ENCODE measurements at places on chromosomes 6 and 20.

DNA sequence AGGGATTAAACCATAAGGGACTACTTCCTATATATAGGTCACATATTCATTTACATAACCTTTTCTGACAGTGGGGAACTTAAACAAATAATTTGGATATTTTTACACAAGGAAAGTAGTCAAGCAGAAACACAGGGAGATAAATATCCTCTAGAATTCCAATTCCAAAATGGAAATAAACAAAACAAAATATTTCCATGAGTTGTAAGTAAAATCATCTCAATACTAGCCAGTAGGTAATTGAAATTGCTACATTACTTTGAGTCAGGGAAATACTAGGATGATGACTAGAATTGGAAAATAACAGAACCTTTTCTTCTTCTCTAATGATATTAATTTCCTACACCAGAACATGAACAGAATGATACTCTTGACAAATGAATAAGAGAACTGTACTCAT is 1308.1 kb upstream of the GJE1 start:
- DNase-seq, result no peak

- DNase-seq, result no peak
Measured at GRCh38 chr6:30875244-30876038, 8.9 kb upstream of the DDR1 start.

DNA sequence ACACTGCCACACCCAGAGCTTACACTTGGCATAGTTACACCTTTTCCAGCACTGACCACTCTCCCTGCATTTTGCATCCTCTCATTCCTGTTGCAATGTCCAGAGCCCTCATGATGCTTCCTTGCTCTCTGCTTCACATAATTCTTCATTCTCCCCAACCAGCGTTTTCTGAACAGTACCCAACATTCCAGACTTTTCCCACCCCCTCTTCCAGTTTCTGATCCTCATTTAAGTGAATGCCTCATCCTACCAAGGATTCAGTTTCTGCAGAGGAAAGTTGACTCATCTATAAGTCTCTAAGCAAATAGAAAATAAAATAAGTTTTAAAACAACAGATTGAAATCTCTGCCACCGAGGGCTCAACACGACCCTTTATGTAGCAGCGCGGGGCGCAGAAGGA is 321.3 kb upstream of the TCF21 start:
- no peak for DNase-seq

GRCh38 chr6:137282254-137282653 is 63.1 kb upstream of the IFNGR1 start:
- no peak for DNase-seq

- DNase-seq, result no peak
Measured at GRCh38 chr20:35115606-35116005, 23.0 kb upstream of the TRPC4AP start.

GRCh38 chr6:123812621-123813020 is 9.0 kb downstream of the NKAIN2 start:
- DNase-seq, result no peak

- DNase-seq, result no peak
Measured at GRCh38 chr6:43780941-43781928, 11.2 kb downstream of the VEGFA start.

DNA sequence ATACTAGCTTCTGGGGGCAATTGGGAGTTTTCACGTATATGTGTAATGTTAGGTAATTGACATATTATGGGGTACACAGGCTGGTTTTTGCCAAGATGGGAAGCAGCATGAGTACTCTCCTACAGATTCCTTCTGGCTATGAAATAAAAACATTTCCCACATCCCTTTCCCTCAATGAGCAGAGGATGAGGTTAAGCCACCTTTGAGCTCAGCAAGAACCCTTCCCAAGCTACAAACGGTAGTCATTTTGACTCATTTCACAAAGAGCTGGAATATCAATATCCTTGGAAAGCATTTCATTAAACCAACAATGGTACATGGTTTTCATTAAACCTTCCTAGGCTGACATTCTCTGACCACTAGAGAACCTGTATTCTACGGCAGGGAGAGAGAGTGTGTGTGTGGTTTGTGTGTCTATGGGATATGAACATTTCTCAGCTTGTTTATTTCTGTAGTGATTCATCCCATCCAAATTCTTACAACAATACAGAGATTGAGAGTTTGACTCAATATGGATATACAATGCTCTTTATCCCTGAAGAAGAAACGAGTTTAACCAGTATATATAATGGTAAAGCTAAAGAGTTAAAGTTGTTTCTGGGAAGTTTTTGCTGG is 119.5 kb downstream of the ARHGAP18 start:
- DNase-seq, result no peak

DNA sequence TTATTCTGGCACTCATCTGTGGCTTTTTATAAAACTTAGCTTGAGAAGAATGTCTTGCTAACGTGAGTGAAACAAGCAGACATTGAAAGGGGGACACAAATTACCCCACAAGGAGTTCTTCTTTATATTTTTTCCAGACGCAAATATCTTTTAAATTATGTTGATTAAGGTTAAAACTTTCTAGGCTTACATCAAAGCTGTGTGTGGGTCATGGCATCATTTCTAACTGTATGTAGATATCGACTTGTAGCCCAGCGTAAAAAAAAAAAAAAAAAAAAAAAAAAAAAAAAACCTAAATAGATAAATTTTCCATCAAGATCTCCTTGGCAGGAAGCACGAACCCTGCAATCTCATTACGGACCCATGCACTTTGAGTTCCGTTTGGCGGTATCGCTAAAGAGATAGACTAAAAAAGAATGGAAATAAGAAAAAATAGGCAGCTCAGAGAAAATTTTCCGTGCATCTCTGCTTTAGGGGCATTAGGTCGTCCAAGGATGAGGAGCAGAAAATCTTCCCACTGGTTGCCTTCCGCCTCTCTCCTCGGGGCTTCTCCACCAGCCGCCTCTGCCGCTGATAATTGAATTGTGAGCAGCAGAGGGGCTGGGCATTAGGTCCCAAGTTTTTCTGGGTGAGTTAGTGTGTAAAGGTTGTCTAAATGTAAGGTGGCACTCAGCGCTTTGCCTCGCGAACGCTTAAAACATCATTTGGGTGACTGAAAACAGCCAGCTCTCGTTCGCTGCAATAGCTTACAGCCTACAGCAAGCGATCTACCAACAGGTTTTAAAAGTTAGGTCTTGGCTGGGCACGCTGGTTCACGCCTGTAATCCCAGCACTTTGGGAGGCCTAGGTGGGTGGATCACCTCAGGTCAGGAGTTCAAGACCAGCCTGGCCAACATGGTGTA is 194.0 kb downstream of the TRIM27 start:
- DNase-seq, result no peak

GRCh38 chr20:4726710-4727397 is 5.1 kb downstream of the PRND start:
- no peak for DNase-seq

- no peak for DNase-seq
Measured at GRCh38 chr6:112237066-112237465, 17.3 kb downstream of the LAMA4 start.

DNA sequence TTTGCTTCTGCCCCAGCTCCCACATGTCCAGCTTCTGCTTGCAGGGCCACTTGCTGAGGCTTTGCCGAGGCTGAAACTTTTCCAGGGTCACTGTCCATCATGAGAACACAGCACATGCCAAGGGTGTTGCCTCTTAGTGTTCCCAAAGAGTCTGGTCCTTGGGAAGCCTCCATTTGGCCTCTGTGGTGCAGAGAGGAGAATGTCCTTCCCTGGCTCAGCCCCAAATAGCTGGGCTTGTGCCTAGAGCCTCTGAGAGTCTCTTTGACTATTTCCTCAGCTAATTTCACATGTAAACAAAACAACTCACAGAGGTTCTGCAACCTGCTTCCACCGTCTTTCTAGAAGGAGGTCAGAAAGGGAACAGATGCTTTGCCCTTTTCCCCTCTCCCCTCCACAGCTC is 40.4 kb upstream of the RAB23 start:
- DNase-seq, result no peak

- no peak for DNase-seq
Measured at GRCh38 chr20:24739746-24740145, 209.3 kb upstream of the CST7 start.

DNA sequence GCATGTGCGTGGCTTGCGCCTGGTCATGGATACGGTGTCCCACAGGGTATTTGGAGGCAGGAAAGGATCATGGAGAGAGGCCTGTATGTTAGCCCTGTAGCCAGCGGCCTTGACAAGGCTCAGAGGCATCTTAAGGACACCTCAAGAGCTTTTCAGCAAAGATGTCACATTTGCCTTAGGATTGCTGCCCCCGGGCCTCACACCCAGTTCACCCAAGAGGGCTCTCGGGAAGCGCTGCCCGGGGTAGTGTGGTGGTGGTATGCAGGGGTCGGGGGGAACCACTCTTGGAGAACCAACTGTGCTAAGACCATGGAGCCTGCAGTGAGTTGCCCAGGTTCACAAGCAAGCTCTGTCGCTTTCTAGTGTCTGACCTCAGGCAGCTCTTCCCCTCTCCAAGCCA is 36.9 kb upstream of the VSTM2L start:
- DNase-seq, result no peak

DNA sequence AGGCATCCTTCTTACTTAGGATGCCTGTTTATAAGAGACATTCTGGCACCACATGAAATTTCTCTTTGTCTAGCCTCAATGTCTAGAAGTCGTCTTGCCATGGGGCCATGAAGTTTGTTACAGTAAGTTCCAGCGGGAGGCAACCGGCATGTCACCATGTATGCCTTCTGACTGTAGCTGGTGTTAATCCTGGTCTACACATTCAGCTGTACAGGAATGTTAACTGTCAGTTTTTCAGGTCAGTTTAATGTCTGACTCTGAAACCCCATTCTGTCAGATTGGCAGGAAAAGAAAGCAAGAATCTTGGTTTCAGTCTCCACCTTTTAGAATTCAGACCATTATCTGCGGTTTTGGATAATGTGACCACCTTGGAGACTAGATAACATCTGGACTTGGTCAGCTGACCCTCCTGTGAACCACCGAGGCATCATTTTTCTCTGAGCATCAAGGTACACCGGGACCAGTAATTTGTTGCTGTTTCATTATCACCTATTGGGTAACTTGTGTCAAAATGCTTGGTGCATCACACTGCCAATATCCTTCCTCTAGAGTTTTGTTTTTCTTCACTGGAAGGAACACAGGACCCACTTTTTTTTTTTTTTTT is 228.7 kb downstream of the DOK5 start:
- DNase-seq, result no peak

DNA sequence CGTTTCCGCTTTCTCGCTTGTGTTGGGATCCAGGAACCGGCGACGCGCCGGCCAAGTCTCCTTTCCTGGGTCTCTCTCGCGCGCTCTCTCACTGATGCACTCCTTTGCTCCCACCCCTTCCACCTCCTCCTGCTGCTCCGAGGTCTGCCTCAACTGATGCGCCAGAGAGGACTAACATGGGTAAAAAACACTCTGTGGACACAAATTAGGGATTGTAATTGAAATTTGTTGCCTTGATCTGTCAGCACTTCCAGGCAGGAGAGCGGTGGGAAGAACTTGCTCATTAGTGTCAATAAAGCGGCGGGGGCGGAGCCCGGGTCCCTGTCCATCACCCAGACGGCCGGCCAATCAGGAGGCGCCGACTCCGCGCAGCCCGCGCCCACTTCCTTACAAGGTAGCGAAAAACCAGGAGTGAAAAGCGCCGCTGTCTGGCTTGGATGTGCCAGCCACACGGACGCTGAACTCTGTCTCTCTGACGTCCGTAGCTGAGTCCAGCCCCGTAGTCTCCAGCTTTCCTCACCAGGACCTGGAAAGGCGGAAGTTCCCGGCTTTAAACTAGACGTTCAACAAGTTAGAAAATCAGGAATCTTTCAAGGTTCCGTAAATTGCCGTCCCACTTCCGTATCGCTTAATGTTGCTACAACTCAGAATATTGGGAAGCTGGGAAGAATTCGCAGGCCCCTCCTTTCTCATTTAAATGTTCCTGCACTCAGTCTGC is at the start of gene TBX18:
Gene TBX18, minus strand, starts transcription at position 267 of the 718 bp plus-strand sequence. CDS start 417 bp downstream, outside the sequence.
- peak; percentile 35 for DNase-seq

- no peak for DNase-seq
Measured at GRCh38 chr6:112466373-112467151, 119.4 kb downstream of the RFPL4B start.

GRCh38 chr20:13017883-13018535 is 9.2 kb downstream of the SPTLC3 start:
- DNase-seq, result no peak

DNA sequence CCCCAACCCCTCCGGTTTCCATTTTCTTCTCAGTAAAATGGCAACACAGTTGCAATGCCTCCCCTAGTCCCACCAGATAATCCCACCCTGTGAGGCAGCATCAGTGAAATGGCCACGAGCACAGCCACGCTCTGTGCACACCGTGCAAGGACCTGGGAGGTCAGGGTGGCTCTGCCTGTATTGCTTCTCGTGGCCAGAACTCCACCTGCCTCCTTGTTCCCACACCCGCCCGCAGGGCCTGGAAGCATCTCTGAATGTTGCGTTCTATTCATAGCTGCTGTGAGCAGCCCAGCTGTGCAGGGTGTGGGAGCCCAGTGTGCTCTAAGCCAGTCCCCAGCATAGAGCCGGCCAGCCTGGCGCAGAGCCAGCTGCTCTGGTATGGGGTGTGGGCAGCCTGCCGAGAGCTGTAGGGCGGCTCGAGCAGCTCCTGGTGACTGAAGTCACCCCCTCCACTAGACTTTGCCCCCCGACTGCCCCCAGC is 161.1 kb downstream of the DLL1 start:
- no peak for DNase-seq

DNA sequence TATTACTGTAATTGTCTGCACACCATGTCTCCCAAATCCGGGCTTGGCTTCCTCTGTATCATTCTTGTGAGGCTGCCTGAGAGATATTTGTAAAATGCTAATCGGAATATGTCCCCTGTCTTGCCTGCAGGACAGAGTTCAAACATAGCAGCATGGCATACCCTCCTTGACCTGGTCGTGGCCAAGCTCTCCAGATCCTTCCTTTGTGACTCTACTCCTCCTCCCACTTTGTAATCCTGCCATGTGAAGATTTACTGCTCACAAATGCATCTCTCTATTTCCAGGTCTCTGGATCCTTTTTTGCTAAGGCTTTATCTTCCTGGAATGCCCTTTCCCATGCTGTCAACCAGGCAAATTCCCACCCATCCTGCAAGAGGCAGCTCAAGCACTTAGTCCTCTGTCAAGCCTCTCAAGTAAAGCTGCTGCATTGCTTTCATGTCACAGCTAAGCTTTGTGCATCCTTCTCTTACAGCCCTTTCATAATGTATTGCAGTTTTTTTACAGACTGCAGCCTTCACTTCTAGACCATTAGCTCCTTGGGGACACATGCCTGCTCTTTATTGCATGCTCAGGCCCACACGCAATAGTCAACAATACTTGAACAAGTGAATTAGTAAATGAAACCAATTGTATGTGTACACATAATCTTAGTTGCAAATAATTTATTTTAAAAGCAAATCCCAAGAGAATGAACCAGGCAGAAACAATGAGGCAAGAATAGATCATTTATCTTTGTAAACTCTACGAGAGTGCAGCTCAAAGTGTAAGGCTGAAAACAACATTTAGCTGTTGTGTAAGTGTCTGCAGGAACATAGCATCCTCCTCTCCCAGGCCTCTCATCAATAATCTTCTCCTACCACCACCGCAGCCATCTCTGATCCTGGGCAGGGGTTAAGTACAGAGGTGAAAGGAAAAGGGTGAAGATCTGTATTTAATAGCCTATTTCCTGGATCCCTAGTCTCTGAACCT is 45.8 kb downstream of the HIVEP2 start:
- DNase-seq, result no peak

Data from hematopoietic multipotent progenitor cell treated with erythropoietin and hydrocortisone succinate and interleukin-3 and kit ligand, for 8 days (in vitro differentiated cells).